Right kidney (tissue), 9 donors: ENCODE measurements at places on chromosomes 11 and 22.

DNA sequence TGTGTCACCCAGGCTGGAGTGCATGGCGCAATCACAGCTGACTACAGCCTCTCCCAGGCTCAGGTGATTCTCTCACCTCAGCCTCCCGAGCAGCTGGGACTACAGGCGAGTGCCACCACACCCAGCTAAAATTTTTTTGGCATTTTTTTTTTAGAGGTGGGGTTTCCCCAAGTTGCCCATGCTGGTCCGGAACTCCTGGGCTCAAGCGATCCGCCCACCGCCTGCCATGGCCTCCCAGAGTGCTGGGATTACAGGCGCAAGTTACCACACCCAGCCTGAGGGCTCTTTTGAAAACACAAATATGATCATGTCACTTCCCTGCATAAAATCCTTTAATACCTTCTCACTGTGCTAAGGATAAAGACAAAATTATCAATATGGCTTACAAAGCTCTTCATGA is 88.1 kb downstream of the MAML2 start:
- no peak for DNase-seq

- peak; percentile 89 for DNase-seq
Measured at GRCh38 chr11:2420502-2421225, 20.1 kb downstream of the TSSC4 start.

DNA sequence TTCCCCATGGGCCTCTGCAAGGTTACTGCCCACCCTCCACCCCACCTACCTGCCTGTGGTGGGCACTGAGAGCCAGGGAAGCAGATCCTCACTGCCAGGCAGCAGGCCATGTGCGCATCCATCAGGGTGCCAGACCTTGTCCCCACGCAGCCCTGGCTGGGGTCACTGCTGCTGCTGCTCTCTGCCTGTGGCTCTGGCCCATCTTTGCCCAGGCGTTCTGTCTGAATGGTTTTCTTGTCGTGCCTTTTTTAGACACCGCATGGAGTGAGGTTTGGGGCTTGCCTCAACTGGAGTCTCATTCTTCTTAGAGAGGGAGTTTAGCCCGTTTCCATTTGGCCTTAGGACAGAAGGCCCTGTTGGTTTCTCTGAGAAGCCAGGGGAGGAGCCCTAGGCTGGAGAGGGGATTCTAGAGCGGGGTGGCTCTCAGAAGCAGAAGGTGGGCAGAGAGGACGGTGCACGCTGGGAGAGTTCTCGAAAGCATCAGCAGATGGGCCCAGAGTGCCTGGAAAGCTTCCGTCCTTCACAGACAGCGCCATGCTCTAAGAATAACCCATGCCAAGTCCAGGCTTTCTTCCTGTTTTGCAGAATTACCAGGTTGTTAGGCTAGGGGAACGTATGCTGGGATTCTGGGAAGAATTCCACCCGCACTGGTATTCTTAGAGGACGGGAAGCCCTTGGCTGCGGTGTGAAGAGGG is 8.1 kb downstream of the TANGO2 start:
- no peak for DNase-seq

DNA sequence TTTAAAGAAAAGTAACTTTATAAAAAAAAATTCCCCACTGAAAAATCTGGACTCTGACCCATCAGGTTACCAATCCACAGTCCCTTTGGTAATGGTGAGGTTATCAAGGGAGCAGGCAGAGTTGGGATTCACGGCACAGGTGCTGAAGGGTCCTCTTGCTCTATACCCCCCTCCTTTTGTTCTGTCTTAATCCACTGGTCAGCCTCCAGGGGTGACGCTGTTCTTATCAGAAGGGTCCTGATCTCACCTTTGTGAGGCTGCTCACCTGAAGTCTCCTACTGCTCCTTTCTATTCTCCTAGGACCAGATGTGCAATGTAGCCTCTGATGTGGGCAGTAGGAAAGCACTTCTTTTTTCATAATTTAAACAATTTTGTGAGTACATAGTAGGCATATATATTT is 80.6 kb upstream of the E2F8 start:
- no peak for DNase-seq

DNA sequence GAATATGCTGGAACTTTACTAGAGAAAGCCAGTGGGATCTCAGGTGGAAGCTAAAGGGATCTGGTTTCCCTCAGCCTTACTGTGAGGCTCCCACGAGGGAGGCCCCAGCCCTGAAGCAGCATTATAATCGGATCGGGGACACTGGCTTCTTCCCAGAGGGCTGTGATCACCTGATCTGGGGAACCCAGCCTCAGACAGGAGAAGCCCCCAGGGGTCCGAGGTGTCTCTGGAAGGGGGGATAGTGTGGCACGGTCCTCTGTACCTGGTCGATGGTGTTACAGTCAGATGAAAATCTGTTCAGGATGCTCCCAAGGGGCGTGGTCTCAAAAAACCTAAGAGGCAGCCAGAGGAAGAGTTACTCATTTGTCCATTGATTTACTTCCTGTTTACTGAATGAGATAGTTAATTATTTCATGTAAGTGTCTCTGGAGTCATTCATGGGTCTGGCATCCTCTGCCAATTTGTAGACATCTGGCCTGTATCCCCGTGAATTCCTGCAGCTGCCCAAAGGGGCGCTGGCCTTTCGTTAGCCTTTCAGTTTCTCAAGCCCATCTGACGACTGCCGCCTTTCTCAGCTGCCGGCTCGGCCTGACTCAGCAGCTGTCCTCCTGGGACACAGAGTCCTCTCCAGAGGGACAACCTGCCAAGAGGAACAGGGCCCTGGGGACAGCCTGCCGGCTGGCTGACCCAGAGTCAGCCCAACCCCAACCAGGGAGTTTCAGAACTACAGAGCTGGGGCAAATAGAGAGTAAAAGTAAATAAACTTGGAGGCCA is 17.0 kb upstream of the KCNJ11 start:
- DNase-seq: no peak

GRCh38 chr11:120977266-120978137 is 46.4 kb upstream of the TBCEL start:
- DNase-seq: no peak

- DNase-seq: no peak
Measured at GRCh38 chr11:46846510-46846830, 390 bp upstream of the CKAP5 start.

DNA sequence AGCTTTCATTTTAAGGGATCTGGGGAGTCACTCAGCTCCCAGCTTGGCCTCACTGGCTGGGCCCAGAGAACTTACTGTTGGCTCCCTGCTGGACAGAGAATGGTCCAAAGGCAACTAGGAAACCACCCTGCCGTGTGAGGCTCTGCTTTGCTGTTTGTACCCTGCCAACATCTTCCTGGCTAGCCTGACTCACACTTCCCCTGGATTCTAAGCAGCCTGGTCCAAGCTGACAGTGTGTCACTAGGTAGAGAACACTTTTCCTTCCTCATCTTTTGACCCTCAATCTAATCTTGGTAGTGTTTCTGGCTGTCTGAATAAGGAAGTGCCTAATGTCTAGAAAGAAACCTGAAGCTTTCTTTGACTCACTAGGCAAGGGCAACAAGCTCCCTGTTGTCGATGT is 76.7 kb downstream of the FAR1 start:
- no peak for DNase-seq

DNA sequence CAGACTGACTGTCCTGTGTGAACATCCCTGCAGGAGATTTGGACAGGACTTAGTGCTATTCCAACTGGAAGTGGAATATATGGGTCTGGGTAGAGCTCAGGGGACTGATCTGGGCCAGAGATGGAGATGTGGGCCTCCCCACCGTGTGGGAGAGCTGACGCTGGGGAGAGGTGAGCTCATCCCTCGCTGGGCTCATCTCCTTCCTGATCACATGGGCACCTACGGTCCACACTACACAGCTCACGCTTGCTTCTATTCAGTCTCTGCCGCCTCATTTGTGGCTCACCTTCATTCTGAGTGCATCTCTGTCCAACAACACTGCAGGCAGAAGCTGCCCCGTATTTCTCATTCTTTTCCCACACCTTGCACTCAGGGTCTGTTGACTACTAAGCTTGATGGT is 16.6 kb upstream of the RAB1B start:
- DNase-seq: no peak

- no peak for DNase-seq
Measured at GRCh38 chr11:73940801-73941570, 9.8 kb upstream of the DNAJB13 start.
